ENCODE measurements at places on chromosomes 3 and 15.

GRCh38 chr15:65100442-65100841, 14.6 kb downstream of the UBAP1L start:
- DNase-seq = no peak

- no peak for DNase-seq
Measured at GRCh38 chr3:143187111-143187510, 67.5 kb downstream of the CHST2 start.

DNA sequence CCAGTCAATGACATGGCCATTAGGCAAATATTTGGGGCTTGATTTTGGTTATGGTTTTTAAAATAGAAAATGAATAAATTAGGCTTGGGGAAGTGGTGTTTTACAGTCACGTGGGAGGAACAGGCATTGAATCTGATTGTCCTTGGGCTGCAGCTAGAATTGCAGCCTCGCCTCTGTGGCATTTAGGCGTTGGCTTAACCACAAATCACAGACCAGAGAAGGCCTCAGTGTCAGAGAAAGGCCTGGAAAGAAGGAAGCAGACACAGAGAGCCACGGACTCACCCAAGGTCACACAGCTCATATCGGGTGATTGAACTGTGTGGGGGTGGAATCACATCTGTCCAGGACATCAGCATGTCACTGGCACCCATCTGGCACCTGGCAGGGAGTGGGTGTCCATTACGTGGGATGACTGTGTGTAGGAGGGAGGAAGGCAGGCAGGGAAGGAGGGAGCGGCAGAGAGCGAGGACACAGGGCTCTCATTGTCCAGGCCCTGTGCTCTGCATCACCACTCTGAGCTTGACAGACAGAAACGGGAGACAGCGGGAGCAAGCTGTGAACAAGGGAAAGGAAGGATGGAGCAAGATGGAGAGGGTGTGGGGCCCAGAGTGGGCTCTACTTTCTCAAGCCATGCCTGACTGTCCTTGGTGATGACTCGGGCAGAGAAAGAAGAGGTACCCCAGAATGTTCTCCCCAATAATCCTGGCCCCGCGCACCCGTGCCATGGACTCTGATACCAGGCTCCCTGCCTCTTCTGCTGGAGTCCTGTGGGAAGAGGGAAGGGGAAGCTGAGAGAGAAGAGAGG, 186.4 kb downstream of the FAM43A start:
- DNase-seq = peak; percentile 89

- DNase-seq = peak; percentile 56
Measured at GRCh38 chr3:184040010-184040409, 8.5 kb downstream of the HTR3D start.

GRCh38 chr15:83574345-83574744, 79.6 kb upstream of the ADAMTSL3 start:
- DNase-seq = no peak

DNA sequence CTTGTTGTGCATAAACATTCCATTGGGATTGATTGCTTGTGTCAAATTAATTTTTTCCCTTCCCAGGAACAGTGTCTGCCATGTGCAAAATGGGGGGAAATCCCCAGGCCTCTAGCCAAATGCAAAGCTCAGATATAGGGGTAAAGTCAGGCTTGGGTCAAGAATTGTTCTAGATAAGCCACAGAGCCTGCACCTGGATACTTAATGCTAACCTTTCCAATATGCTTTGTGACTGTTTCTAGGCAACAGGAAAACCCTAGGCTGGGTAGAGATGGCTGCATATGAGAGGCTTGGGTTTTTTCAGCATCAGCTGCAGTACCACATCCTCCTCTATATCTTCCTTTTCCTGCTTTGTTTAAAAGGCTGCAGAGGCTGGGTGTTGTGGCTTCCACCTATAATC, 61.9 kb upstream of the ROPN1 start:
- DNase-seq = no peak

DNA sequence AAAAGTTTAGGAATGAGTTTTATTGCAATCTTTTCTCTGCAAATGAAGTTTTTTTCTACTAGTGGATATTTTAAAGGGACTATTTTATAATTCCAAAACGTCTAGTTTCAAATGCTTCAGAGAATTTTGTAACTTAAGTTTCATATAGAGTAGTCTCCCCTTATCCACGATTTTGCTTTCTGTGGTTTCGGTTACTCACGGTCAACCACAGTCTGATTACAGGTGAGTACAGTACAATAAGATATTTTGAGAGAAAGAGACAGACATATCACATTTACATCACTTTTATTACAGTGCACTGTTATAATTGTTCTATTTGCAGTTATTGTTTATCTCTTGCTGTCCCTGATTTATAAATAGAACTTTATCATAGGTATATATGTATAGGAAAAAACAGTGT, 7.4 kb upstream of the EOGT start:
- DNase-seq = no peak

DNA sequence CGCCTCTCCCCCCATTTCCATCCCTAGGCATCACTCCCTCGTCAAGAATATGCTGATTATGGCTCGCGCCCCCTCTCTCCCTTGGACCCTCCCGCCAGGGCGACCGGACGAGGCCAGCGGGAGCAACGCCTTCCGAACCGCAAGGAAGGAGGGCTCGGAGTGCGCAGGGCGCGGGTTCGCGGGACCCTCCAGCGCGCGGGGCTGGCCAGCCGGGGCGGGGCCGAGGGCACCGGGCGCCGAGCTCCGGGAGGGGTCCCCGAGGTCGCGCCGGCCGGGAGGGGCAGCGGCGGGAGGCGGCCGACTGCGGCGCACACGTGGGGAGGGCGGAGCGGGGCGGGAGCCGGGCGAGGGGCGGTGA, 483 bp downstream of the EHD4 start:
- no peak for DNase-seq

- DNase-seq = no peak
Measured at GRCh38 chr15:23397779-23398178, 43.2 kb downstream of the GOLGA8S start.

GRCh38 chr3:59308001-59308400, 258.2 kb upstream of the CFAP20DC start:
- no peak for DNase-seq

GRCh38 chr3:43473244-43473643, 148.6 kb downstream of the ANO10 start:
- no peak for DNase-seq

DNA sequence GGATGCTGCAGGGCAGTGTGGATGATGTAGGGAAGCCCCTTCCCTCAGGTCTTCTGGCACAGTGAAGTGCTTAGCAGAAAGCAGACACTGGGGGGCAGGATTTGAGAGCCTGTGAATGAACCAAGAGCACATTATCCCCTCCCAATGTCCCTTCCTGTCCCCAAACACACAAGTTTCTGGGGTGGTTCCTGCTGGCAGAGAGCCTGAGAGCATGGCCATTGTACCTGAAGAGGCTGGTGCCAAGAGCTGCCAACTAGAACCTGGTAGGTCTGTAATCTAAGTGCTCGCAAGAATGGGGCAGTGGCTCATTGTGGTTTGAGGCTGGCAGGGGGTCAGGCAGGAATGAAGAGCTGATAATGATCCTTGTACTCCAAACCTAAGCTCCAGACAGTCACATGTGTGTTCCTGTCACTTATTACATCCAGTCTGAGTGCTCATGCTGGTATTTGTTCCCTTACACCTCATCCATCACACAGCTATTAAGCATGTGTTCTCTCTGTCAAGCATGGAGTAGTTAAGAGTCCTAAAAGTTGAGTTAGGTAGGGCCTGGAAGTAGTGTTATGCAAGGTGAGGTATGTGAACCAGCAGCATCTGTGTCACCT, 6.7 kb upstream of the CCR1 start:
- no peak for DNase-seq

GRCh38 chr15:99252326-99252725, 1.0 kb downstream of the LRRC28 start:
- DNase-seq = no peak

DNA sequence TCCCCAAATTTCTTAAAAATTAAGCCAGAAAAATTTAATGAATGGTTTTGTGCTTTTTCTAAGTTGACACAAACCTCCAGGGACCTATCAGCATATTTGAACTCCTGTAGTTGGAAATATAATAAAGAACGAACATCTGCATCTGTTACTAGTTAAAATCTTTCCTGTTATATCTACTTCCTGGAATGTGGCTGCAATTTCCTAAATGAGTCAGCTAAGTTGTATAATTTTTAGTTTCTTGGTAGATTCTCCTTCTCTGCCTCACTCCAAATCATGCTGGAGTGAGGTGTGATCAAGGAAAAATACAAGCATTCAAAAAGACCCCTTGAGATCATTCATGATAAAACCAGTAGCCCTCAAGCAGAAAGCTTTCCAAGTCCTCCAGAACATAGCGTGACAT, 106.2 kb upstream of the MCTP2 start:
- peak; percentile 75 for DNase-seq

DNA sequence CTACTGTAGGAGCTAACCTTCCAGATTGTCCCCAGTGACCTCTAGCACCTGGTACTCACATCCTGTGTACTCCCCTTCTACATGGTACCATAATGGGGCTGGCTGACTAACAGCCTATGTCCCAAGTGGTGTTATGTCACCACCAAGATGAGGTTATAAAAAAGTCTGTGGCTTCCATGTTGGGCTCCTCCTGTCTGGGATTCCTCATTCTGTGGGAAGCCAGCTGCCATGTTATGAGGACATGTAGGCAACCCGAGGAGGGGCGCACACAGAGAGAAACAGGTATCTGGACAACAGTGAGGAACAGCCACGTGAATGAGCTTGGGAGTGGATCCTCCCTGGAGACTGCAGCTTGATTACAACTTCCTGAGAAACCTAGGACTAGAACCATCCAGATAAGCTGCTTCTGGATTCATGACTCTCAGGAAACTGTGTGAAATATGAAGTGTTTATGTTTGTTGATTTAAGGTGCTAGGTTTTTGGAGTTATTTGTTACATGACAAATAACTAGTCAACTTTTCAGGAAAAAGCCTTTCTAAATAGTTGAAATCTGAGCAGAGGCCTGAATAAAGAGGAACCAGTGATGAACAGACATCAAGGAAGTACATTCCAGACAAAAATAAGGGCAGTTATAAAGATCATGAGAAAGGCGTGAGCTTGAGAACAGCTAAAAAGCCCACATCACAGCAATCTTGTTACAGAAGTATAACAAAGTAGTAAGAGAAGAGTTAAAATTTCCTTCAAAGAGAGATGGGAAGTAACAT, 21.7 kb downstream of the GOLIM4 start:
- no peak for DNase-seq

- DNase-seq = no peak
Measured at GRCh38 chr3:135311699-135312098, 516.6 kb downstream of the EPHB1 start.

GRCh38 chr15:94075349-94075748, 156.0 kb upstream of the MCTP2 start:
- DNase-seq = peak; percentile 87

GRCh38 chr3:180352261-180352660, 249.7 kb upstream of the TTC14 start:
- DNase-seq = no peak

- DNase-seq = no peak
Measured at GRCh38 chr15:72824112-72824511, 40.6 kb upstream of the ADPGK start.

DNA sequence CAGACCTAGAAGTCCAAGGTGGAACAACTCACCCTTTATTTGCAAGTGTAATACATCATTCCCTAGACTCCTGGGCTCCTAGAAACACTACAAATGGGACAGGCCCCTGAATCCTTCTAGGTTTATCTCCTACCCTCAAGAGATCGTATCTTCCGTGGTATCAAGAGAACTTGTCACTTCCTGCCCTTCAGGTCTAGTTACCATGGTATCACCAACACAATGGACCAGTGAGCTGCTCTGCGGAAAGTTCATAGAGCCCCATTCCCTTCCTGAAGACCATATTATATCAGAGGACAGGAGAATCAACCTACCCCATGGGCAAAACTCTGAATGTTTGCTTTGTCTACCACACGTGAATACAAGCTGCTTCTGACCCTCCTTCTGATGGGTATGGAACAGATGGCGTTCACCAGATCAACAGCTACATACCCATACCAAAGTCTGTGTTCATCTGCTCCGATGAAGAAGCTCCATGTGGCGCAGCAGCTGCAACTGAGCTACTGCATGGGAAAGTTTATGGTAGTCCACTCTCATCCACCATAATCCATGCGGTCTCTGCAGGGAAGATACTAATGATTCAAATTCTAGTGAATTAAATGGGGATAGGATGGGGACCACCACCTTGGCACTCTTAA, 84.6 kb upstream of the KLF13 start:
- no peak for DNase-seq

GRCh38 chr3:172148702-172149565, 109.6 kb downstream of the FNDC3B start:
- no peak for DNase-seq

DNA sequence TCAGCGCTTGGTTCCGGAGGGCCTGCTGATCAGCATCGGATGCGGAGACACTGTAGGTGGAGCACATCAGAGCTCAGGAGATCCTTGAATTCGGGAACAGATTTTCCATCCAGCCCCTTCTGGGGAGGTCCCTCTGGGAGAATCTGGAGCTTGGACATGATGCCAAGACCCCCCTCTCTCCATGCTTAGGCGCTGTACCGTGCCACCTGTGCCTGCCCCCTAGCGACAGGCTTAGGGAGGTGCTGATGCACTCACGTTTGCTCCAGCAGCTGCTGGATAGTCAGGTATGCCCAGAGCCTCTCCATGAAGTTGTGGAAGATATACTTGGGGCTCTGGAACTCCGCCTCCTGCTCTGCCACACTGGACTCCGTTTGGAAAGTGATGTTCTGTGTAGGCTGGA, 9.7 kb downstream of the ITIH4 start:
- peak; percentile 12 for DNase-seq

- DNase-seq = peak; percentile 50
Measured at GRCh38 chr3:16280671-16281070, 15.7 kb downstream of the OXNAD1 start.

GRCh38 chr3:134085034-134085775, 55.5 kb upstream of the SLCO2A1 start:
- DNase-seq = peak; percentile 58

GRCh38 chr3:129688271-129688895, 81.9 kb upstream of the PLXND1 start:
- DNase-seq = peak; percentile 49

DNA sequence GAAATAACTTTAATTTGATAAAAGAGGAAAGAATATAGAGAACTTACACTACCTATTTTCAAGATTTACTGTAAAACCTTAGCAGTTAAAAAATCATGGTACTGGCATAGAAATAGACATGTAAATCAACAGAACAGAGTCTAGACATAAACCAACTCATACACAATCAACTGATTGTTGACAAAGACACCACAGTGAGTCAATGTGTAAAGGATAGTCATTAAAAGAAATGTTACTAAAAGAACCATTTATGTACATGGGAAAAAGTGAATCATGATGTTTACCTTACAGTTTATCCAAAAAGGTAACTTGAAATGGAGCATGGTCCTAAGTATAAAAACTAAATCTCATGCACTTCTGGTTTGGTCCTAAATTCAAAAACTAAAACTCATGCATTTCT, 847.4 kb downstream of the IGSF11 start:
- DNase-seq = no peak
